Right renal pelvis (tissue), 4 donors: ENCODE measurements at places on chromosomes 2 and 18.

DNA sequence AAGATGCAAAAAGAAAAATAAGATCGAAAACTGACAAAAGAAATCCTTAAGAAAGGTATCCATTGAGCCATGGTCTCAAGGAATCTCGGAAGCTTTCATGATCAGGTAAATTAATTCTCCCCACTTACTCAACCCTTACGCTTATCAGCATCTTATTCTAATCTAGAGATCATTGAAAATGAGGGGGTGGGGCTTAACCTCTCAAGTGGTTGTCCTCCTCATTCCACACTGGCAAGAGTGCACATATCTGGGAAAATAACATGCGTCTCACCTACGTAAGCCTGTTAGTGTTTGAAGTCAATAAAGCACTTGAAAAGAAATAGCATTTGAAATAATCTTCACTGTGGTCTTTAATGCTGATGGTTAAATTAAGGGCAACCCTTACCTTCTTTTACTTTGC is 82.5 kb upstream of the NEUROD1 start:
- DNase-seq = no peak

DNA sequence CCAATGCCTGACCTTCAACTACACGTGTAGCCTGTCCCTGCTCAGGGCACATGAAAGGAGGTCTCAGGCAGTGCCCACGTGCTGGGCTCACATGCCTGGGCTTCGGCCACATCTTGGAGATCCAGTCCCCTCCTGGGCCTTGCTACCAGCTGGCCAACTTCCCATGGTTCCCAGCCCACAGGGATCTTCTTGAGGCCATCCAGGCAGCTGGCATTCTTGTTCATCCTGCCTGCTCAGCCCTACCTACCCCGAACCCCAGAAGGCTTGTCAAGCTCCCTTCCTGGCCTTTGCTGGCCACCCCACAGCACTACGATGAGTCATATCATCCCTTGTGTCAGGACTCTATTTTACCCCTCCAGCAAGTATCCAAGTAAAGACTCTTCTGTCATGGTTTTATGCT is 97.1 kb downstream of the ZBTB7C start:
- no peak for DNase-seq

DNA sequence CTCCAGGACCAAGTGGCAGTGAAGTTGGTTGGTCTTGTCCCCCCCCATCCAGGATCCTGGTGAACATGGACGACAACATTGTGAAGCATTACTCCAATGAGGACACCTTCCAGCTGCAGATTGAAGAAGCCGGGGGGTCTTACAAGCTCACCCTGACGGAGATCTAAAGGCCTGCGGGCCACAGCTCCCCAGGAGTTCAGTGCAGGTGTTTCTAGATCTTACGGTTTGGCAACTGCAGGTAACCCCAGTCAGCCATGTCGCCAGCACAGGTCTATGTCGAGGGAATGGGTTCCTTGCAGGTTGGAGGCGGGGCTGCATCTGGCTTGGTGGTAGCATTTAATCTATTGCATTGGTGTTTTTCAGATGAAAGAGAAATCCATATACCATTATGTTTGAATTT is 42.8 kb upstream of the KLF11 start:
- no peak for DNase-seq

- no peak for DNase-seq
These were observed 2.1 kb downstream of the NCKAP1 start for GRCh38 chr2:183035954-183036669.

DNA sequence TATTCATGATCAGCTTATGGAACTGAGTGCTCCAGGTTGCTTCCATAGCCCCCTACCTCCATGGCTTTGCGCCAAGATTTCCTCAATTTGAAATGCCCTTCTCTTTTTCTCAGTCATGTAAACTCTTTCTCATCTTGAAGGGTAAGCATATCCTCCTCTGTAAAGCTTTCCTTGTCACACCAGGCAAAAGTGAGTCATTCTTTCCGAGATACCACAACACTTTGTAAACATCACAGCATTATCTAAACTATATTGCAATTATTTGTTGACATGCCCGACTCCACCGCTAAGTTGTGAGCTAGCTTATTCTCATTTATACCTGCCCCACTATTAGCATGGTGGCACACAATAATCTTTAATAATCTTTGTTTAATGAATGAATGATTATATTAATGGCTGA is 419.5 kb upstream of the CHST9 start:
- no peak for DNase-seq
